ENCODE measurements at places on chromosomes 12 and 14. TPM values are rescaled to one million over a fixed set of nuclear protein-coding genes. Genes with fewer than 3 reads are reported as not detected.

ADAM21 gene
- 0.09 TPM for polyA plus RNA-seq

GALNT9 gene
- polyA plus RNA-seq = 4.5 TPM

DNA sequence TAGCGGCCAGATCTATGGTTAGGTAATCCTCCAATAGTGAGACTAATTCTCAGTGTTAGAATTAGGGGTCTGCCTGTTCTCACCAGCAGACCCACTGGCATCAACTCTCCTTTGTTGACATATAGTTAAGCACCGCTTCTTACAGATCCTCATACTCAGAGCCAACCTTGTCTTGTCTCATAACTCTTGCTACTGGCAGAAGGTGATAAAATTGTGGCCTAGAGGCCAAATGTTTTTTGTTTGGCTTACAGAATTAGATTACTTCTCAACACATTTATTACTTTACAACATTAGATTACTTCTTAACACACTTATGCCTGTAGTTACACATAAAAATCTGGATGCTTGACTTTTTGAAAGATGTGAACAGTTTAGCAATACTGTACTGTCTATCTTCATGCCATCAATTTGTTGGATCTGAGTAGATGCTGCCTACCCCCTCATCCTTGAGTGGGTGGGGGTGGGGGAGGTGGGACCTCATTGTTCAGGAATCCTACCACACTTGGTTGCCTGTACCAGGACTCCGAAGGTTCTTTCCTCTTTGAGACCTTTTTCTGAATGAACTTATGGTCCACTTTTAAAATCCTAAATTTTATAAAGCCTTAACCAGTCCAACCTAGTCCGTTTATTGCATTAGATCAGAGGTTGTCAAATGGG is 7.0 kb downstream of the MTHFD1 start:
- DNase-seq = peak; percentile 12
- H3K27me3 ChIP-seq = no peaks in the 10 kb centered on the region
- peaks cover 8% of the 10 kb centered on the region for H3K36me3 ChIP-seq
- no peak overlapping the region for H3K4me3 ChIP-seq

GRCh38 chr14:32350020-32350419 is 20.9 kb downstream of the AKAP6 start:
- H3K4me3 ChIP-seq = no peak overlapping the region
- no peaks in the 10 kb centered on the region for H3K4me1 ChIP-seq
- H3K27ac ChIP-seq = no peak overlapping the region
- no peak for DNase-seq
- no peaks in the 10 kb centered on the region for H3K36me3 ChIP-seq

GRCh38 chr12:91874086-91874865 is 271.4 kb downstream of the BTG1 start:
- H3K27me3 ChIP-seq = no peaks in the 10 kb centered on the region
- no peak for DNase-seq
- H3K36me3 ChIP-seq = no peaks in the 10 kb centered on the region
